H7 (cell line): ENCODE measurements at places on chromosomes 11 and 22.

DNA sequence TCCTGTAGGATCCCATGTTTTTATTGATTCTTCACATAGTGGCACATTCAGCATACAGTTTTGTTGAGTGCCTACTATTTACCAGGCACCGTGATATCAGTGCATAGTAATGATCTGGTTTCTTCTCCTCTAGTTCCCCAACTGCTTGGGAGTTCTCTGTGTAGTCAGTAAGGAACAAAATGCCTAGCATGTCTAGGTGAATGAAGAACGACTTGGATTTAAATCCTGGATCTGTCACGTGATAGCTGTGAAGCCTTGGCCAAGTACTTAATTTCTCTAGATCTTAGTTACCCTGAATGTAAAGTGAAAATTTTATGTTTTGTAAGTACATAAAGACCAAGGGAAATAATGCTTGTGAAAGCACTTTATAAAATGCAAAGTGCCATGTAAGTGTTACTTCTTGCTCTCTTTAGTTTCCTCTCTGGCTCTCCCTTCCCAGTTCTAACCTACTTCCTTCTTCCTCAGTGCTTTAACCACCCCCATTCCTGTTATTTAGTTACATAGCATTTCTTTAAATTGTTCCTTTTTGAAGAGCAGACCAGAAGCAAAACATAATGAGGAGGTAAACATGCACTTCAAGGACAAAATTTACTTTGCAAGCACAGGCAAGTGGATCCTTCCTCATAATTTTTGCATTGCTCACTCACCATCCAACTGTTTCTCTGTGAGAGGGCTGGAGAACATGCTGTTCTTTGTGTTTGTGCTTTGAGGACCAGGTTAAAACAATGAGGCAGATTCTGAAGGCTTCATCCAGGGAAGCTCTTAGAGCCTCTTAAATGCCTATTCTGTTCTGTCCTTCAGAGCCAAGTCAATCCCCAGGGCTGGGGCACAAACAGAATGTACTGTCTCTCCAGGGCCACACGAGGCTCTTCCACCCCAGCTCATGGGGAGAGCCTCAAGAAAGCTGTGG, 353.9 kb upstream of the TENM4 start:
- peak; percentile 9 for DNase-seq

DNA sequence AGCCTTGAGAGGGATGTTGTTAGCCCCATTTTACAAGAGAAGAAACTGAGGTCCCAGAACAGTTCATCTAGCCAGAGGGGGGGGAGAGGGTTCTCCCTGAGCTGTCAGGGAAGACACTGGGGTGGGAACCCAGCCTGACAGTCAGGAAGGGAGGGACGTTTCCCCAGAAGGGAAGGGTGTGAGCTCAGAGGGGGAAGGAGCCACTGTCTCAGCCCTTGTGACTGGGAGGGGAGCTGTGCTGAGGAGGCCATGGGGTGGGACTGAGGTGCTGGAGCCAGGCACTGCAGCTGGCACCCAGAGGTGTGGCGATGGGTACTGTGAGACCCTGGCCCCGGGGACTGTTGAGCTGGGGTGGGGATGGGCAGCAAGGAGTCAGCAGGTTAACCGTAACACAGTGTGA, 35.7 kb downstream of the DAGLA start:
- DNase-seq, result no peak

- DNase-seq, result no peak
Observed at GRCh38 chr11:9720290-9720630, 56.4 kb downstream of the SWAP70 start.

DNA sequence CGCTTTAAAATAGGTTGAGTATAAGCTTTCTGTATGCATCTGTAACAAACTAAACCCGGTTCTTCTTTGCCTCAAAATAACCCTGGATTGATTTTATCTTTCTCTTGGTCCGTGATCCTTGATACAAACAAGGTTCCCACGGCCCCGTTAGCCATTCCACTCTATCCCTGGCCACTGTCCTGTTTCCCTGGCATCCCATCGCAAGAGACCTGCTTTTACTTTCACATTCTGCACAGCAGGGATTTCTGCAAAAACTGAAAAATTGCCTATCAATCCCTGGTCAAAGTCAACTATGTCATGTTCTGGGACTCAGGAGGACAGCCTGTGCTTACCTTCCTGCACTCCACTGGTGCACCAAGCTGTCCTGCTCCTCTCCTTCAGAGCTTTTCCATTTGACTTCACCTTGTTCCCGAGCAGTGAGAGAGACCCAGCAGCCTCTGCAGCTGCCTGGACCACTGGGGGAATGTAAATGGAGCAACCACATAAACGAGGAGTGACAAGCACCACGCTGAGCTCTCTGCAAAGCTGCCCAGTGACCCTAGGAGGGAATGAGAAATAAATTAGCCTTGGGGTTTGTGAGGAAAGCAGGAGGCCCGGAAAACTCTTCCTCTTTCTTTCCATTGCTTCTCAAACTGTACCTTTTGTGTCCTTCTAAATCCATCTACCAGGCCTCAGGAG, 175.9 kb downstream of the NTM start:
- peak; percentile 44 for DNase-seq

- peak; percentile 21 for DNase-seq
Observed at GRCh38 chr11:61667684-61668305, 12.4 kb upstream of the DAGLA start.

- no peak for DNase-seq
Observed at GRCh38 chr11:128660947-128661346, 32.9 kb upstream of the FLI1 start.

DNA sequence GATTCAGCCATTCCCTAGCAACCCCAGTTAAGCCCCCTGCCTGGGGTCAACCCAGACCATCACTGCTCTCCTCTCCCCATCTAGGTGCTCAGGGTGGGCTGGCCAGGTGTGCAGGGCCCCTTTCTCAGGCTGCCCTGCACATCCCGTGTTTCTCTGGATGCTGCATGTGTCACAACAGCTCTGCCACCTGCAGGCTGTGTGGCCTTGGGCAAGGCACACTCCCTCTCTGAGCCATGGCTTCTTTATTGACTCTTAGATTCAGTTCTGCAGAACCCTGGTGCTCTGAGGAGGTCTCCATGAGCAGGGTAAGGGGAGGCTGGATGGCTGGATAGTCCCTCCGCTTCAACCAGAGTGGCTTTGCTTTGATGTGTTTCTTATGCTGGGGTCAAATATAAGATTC, 24.6 kb downstream of the RPS6KA4 start:
- DNase-seq, result no peak

DNA sequence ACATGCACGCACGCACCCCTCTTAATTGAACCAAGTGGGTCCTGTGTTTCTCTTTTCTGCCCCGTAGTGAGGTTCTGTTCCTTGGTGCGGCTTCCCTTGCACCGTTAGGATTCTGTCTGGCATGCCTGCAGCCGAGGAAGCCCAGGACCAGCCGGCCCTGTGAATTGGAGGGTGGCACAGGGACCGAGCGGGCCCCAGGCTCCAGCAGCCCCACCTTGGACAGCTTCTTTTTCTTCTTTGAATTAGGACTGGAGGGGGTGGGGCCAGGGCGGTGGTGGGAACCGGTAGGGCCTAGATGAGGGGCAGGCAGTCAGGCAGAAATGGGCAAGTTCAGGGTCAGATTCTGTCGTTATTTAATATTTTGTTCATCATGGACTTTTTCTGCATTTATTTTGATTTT, 94.7 kb downstream of the MPPED1 start:
- DNase-seq, result peak; percentile 58

GRCh38 chr11:123357353-123357989, 72.6 kb upstream of the GRAMD1B start:
- DNase-seq, result no peak

DNA sequence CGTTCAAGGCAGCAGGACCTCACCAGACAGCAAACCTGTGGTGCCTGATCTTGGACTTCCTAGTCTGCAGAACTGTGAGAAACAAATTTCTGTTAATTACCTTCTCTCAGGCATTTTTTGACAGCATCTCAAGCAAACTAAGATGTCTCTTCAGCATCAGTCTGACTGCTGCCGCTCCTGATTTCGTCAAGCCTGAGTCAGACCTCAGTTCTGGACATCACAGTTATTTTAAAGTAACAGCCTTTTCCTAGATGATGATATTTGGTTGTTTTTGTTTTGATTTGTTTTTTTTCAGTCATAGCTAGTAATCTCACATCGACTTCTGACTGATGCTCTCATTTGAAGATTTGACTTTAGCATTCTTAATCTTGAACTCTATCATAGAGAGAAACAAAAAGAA, 71.9 kb downstream of the BLID start:
- no peak for DNase-seq

- DNase-seq, result no peak
Observed at GRCh38 chr11:8015753-8016239, 28.7 kb downstream of the EIF3F start.

- DNase-seq, result peak; percentile 88
Observed at GRCh38 chr11:64234647-64235379, 429 bp downstream of the VEGFB start.

GRCh38 chr11:126098204-126098769, 35.6 kb upstream of the CDON start:
- DNase-seq, result no peak

DNA sequence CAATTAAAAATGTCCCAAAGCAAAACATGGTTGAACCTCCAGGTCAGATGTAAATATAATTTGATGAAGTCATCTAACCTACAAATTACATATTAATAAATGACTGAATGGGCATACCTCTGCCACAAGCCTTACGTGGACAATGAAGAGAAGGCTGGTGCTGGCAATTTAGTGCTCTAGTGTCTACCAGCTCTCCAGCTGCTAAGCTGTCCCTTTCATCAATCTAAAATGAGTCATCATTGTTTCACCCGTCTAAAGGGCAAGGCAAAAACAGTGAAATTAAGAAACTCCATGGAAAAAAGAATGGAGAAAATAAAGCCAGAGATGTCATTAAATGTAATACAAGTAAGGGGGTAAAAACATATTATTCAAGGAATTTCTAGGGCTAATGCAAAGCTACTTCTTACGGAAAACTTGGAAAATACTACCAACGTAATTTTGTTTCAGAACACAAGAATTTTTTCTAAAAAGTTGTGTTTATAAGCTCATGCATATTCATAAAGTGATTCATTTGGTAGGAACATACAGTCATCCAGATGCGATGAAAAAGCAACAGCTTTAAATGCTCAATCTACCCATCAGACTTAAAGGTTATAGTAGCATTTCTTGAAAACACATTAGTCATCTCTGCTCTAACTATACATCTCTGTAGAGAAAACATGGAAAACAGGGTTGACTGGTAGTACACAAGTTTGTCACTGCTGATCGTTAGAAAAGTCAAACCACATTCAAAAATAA, 71.5 kb downstream of the SIK3 start:
- no peak for DNase-seq

- DNase-seq, result no peak
Observed at GRCh38 chr11:119759324-119759723, 30.3 kb upstream of the NECTIN1 start.

DNA sequence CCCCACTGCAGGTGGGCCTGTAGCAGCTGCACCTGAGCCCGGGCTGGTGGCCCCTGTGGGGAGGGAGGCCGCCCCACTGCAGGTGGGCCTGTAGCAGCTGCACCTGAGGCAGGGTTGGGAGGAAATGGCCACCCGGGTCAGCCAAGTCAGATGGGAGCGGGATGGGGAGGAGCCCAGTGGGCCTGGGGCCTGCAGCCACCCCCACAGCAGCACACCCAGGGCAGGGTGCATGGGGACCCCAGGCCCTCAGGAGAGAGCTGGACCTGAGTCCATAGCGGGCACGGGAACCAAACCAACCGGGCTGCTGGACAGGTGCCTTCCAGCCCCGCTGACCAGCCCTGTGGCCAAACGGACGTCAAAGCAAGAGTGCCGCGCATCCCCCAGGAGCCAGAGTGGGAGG, 61.7 kb downstream of the BRD1 start:
- DNase-seq, result peak; percentile 58

- DNase-seq, result peak; percentile 96
Observed at GRCh38 chr22:17785185-17786184, 11.2 kb upstream of the BID start.

GRCh38 chr11:65419772-65420481, 2.7 kb upstream of the NEAT1 start:
- peak; percentile 78 for DNase-seq

DNA sequence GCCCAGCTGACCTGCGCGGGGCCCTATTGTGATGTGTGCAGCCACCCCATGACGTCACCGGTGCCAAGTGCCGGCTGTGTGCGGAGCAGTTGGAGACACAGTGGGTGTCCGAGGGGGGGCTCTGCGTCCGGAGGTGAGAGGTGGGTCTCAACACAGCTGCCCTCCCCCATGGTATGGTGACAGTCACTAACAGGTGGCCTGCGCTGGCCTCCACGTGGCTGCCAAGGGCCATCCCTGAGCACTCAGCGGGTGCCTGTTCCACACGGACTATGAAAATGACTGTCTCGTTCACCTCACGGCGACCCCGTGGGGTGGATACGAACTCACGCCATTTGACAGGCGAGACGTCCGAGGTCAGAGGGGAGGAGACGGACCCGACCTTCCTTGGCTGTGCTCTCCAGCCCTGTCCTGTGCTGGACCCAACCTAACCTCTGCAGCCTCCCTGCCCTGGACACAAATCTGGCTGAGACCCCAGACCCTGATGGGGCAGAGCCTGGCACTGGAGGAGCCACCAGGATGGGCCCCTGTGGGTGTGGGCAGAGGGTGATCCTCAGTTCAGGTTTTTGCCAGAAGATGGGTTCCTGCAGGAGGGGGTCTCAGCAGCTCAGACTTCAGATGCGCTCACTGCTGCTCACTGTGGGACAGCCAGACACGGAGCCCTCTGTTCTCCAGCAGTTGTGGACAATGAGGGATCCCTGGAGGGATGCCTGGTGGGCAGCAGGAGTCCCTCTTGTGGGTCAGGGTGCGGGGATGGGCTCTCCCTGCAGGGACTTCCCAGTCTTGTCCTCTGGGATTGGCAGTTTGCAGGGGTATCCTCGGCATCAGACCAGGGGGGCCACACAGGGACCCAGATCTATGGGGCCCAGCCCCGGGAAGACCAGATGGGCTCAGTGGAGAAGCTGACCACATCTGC, 6.3 kb downstream of the HRAS start:
- DNase-seq, result peak; percentile 66

DNA sequence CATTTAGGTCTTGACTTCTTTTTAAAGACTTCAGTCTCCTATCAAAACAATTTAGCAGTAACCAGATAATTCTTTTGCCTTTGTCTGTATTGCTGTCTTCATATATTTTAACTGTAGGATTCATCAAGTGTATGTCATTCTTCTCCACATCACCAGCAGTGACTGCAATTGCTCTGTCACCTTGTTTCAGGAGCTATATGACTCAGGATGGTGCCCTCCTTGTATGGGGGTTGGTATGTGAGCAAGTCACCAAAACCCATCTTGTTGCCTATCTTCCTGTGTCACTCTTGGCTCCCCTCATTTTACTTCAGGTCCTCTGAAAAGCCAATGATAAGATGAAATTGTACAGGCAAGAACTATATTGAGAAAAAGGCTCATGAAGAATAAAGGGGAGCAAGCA, 256.9 kb upstream of the LUZP2 start:
- no peak for DNase-seq

DNA sequence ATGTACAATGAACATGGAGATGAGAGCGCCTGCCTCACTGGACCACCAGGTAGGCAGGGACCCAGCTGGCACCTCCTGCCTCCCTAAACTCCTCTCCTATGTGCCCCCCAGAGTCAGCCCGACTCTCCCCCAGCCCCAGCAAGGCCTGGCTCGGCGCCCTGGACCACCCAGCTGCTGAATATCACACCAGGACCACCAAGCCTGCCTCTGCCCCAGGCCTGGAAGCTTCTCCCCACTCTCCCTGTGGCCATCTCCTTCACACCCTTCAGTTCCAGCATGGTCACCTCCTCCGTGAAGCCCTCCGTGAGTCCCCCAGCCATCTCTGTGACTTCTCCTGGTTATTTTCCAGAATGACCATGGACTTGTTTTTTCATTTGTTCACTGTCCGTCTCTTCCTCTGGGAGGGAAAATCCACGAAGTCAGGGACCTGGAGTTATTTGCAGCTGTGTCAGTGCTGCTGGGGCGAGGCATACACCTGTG, 6.4 kb upstream of the LSP1 start:
- DNase-seq, result no peak
